ENCODE measurements at places on chromosomes 4 and X.

GRCh38 chrX:111520506-111520905, 9.1 kb downstream of the SERTM2 start:
- DNase-seq, result no peak

DNA sequence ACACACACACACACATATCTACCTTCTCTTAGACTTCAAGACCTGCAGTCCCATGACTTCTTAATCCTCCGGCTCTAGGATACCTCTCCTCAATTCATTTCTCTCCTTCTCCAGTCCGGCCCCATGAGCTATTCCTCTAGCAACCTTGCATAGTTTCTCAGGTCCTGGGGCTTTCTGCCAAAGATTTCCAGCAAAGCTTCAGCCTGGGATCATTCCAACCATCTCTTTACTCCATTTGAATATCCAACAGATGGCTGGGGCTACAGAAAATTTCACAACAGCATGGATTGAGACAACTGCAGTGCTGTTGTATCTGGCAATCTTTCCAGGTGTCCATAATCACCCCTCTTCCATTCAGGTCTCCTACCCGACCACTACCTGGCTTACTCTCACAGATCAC, 184.1 kb downstream of the DCHS2 start:
- DNase-seq, result no peak

DNA sequence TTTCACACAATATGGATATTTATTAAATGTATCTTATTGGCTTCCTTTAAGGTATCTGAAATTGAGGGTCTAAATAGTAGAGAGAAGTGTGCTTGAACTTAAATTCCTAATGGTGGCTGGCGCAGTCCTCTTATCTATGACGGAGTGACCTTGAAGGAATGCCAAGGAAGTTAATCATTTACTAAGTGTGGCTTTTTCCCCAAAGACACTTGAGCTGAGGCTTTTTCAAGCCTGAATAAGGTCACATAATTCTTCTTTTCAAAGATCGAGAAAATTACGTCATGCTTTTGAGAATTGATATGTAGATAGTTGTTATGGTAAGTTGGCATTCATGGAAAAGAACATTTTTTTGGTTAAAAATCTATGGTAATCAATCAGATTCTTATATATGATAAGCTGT, 11.7 kb upstream of the PRPS2 start:
- no peak for DNase-seq

- no peak for DNase-seq
Measured at GRCh38 chr4:66284991-66285451, 614.7 kb upstream of the EPHA5 start.

DNA sequence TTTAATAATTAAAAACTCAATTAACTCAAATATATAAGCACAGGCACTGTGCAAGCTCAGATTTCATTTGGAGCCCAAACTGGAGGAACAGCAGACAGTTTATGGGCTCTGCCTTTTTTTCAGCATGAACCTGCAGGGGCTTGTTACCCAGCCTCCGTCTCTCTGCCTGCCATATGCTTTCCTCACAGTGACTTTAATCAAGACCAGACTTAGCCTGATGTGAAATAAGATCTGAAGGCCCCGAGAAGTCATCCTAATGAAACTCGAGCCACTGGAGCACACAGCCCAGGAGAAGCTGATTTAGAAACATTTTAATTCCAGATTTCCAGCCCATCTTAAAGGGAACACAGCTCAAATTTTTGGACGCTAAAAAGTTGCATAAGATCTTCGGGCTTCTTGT, 55.6 kb downstream of the SPATA18 start:
- DNase-seq, result no peak

GRCh38 chr4:84874619-84875018, 91.9 kb downstream of the WDFY3 start:
- no peak for DNase-seq

DNA sequence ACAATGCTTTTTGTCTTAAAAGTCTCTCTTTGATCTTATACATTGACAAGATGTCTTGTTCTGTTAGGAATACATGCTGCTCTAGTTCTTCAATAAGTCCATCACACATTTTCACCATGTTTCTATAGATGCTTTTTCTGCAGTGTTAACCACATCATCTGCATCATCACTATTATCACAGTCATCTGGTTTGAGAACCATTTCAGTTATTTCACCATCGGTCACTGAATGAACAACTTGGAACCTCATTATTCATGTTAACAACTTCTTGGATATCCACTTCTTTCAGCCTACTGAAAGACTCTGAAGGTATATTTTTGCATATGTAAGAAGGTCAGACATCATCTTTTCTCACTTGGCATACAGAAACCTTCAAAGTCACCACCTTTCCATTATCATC, 975.2 kb downstream of the STIM2 start:
- no peak for DNase-seq
